ENCODE measurements at places on chromosomes 3 and 15.

DNA sequence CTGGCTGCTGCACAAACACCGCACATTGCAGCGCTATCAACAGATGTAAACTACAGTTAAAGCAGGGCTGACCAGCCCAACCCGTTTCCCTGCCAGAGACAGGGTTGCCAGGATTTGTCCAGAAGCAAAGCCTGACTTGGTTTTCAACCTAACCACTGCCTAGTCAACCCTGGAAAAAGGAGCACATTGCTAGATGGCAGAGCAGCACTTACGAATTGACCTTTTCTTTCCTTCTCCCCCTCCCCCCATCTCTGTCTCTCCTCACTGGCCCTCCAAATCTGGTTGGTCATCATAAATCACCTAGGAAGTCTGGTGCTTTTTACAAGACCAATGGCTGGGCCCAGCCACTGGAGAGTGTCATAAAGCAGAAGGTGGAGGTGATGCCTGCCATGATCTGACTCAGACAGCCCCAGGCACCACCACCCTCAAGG lies 51.3 kb downstream of the ABCC5 start:
- H3K4me3 ChIP-seq: no peak overlapping the region
- no peak for DNase-seq
- H3K27me3 ChIP-seq: no peaks in the 10 kb centered on the region
- H3K27ac ChIP-seq: no peak overlapping the region
- H3K36me3 ChIP-seq: peaks cover 4% of the 10 kb centered on the region
- H3K4me1 ChIP-seq: no peaks in the 10 kb centered on the region

DNA sequence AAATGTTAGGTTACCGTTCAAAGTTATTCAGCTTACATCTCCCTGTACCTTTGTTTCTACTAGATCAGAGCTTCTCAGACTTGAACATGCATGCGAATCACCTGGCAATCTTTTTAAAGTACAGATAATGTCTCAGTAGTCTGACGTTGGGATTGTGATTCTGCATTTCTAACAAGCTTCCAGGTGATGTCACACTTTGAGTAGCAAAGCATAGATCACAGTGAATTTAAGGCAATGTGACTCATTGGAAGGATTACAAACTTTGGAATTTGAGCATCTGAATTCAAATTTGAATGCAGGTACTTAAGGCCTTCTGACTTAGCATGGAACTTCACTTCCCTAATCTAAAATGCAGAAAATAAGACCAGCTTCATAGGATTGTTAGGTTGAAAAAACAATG lies 10.8 kb upstream of the ZMAT3 start:
- H3K4me3 ChIP-seq: no peak overlapping the region
- no peak overlapping the region for H3K27ac ChIP-seq
- DNase-seq: no peak
- peaks cover 8% of the 10 kb centered on the region for H3K4me1 ChIP-seq
- H3K27me3 ChIP-seq: no peaks in the 10 kb centered on the region

GRCh38 chr15:72353266-72353665 lies 22.5 kb downstream of the HEXA start:
- H3K27me3 ChIP-seq: no peaks in the 10 kb centered on the region
- H3K27ac ChIP-seq: no peak overlapping the region
- no peak for DNase-seq
- peaks cover 4% of the 10 kb centered on the region for H3K36me3 ChIP-seq
- H3K4me1 ChIP-seq: no peaks in the 10 kb centered on the region

DNA sequence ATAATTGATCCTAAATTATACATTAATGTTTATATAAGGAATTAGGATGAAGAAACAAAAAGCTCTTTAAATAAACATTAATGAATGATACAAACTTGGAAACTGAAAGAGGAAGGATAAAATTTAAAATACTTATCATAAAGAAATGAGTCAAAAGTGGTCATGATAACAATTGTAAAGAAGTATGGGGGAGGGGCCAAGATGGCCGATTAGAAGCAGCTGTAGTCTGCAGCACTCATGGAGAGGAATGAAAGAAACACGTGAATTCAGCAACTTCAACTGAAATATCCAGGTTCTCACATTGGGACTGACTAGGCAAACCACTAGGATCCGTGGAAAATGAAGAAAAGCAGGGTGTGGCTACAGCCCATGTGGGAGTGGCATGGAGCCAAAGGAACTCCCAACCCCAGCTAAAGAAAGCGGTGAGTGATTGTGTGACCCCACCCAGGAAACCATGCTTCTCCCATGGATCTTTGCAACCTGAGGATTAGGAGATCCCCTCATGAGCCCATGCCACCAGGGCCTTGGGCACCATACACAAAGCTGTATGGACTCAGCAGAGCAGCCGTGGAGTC lies 13.1 kb upstream of the CP start:
- peaks cover 13% of the 10 kb centered on the region for H3K27me3 ChIP-seq
- no peak overlapping the region for H3K4me3 ChIP-seq
- no peaks in the 10 kb centered on the region for H3K36me3 ChIP-seq

DNA sequence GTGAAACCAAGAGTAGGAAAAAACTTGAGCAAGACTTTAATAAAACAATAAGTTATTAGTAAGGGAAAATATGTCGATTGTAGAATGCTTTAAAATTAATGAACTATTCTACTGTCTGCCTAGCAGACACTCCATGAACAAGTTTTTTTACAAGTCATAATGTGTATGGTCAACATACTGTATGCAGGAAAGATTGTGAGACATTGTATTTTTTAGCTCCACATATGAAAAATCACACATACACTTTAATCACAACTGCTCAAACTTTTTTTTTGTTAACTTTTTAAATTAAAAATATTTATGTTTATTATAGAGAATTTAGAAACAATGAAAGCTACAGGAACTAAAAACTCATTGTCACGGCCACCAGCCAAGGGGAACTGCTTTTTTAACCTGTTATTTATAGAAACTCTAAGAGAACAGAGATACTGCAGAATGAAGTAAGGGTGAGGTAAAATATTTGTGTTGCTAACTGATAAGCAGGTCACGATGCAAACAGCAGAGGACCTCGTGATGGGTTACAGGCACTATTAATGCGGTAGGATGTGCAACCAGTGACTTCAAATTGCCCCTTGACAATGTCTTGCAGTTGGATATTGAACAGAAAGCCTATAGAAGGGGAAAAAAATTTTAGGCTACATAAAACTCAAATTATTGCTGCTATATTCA lies 53.0 kb downstream of the THSD4 start:
- H3K4me3 ChIP-seq: no peak overlapping the region
- H3K27me3 ChIP-seq: peaks cover 42% of the 10 kb centered on the region
- H3K36me3 ChIP-seq: no peaks in the 10 kb centered on the region
- DNase-seq: no peak

DNA sequence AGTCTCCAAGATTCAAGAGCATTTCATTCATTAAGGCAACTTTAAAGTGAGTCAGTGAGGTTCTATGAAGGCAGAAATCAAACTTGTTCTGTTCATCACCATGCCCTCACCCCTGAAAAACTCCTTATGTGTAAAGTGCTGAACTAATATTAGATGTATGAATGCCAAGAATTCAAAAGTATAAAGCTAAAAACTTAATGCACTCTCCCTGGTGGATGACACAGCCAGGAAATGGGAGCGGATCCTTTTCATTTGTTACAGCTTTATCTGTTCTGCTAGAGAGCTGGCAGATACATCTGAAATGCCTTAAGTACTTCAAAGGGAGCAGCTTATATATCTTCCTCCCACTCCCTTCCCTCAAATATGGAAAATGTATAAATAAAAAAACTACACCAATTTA lies 8.2 kb downstream of the TXNRD3 start:
- H3K4me3 ChIP-seq: no peak overlapping the region
- no peak overlapping the region for H3K27ac ChIP-seq
- DNase-seq: no peak
- H3K36me3 ChIP-seq: peaks cover 15% of the 10 kb centered on the region

DNA sequence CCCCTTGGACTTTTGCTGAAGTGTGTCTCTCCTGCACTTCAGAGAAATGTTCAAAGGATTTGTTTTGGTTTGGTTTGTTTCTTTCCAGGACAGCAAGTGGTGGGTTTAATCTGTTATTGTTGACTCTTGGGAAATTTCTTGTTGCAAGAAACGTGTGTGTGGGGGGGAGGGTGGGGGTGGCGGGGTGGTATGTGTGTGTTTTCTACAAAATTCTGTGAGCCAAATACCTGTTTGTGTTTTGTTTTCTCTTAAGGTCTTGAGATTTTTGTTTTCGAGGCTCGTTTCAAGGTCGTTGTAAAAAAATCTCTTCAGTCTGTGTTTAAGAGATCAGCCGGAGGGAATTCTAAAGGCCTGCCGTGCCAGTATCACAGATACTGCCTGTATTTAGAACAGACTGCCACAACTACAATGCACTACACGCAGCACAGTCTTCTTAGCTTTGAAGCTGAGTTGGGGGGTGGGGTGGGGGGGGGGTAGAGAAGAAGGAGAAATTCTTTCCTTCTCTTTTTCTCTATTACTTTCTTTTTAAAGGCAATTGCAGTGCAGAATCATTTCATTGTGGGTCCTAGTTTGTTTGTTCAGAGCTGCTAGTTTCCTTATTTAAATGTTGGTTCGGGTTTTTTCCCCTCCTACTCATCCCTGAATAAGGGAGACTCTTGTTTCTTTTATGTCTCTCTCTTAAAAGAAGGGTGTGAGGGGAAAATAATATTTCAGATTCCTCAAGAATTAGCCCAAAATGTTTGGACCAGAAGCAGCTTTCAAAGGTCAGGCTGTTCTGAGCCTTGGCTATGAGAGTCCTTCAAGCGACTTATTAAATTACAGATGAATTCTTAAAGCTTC lies 1.4 kb upstream of the BCL6 start:
- H3K36me3 ChIP-seq: peaks cover 5% of the 10 kb centered on the region
- H3K27ac ChIP-seq: peak overlapping the region; percentile 100
- H3K27me3 ChIP-seq: peaks cover 6% of the 10 kb centered on the region
- H3K4me3 ChIP-seq: peak overlapping the region; percentile 91

GRCh38 chr3:32596909-32597369 lies 26.3 kb upstream of the DYNC1LI1 start:
- no peaks in the 10 kb centered on the region for H3K36me3 ChIP-seq
- H3K4me1 ChIP-seq: no peaks in the 10 kb centered on the region
- H3K27me3 ChIP-seq: peaks cover 7% of the 10 kb centered on the region

DNA sequence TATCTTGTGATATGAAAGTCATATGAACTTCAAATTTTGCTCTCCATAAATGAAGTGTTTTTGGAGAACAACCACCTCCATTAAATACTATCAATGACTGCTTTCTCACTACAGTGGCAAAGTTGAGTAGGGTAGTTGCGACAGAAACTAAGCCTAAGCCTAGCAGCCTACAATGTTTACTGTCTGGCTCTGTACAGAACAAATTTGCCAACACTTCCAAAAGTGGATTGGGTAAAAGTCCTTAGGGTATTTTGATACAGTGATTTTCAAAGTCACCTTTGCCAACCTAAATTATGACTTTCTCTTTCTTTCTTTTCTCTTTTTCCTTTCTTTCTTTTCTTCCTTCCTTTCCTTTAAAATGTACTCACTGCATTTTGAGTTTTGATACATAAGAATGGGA lies 142.6 kb downstream of the PLCL2 start:
- no peaks in the 10 kb centered on the region for H3K27me3 ChIP-seq
- peaks cover 70% of the 10 kb centered on the region for H3K4me1 ChIP-seq
- no peak overlapping the region for H3K4me3 ChIP-seq
- no peak for DNase-seq
- no peak overlapping the region for H3K27ac ChIP-seq
- H3K36me3 ChIP-seq: peaks cover 22% of the 10 kb centered on the region

GRCh38 chr3:22729212-22729611 lies 473.9 kb upstream of the UBE2E2 start:
- no peaks in the 10 kb centered on the region for H3K4me1 ChIP-seq
- H3K27ac ChIP-seq: no peak overlapping the region
- no peak for DNase-seq
- H3K36me3 ChIP-seq: no peaks in the 10 kb centered on the region
- H3K4me3 ChIP-seq: no peak overlapping the region

- H3K27me3 ChIP-seq: no peaks in the 10 kb centered on the region
- no peak for DNase-seq
- peaks cover 3% of the 10 kb centered on the region for H3K4me1 ChIP-seq
- no peak overlapping the region for H3K4me3 ChIP-seq
- peaks cover 2% of the 10 kb centered on the region for H3K36me3 ChIP-seq
- H3K27ac ChIP-seq: no peak overlapping the region
Measured at GRCh38 chr3:45559560-45560118, 34.9 kb upstream of the LIMD1 start.

DNA sequence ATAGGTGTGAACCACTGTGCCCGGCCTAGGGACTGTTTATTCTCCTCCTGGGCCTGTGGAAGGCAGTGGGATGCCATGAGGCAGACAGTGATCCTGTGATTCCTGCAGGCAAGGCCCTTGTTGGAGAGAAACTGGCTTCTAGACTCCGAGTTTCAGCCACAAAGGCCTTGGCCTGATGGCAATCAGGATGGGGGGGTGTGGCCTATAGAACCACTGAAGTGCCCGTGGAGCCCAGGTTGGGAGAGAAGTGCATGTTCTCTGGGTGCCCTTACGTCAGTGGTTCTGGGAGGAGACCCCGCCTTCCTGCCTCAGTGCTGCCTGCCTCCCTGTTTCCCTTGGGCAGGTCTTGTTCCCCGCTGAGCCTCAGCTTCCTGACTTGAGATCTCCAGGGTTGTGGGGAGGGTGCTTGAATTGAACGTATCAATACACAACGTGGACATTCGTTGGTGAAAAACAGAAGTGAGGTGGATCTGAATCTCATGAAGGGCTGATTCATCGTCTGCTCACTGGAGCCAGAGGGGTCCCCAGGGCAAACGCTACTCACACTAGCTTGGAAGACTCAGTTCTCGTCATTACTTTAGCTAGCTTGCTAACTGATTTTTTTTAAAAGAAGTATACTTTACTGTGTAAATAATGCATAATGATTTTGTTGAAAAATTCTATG lies 31.8 kb downstream of the IRAK2 start:
- H3K36me3 ChIP-seq: peaks cover 3% of the 10 kb centered on the region
- H3K4me3 ChIP-seq: no peak overlapping the region
- H3K4me1 ChIP-seq: peaks cover 72% of the 10 kb centered on the region
- no peak for DNase-seq

DNA sequence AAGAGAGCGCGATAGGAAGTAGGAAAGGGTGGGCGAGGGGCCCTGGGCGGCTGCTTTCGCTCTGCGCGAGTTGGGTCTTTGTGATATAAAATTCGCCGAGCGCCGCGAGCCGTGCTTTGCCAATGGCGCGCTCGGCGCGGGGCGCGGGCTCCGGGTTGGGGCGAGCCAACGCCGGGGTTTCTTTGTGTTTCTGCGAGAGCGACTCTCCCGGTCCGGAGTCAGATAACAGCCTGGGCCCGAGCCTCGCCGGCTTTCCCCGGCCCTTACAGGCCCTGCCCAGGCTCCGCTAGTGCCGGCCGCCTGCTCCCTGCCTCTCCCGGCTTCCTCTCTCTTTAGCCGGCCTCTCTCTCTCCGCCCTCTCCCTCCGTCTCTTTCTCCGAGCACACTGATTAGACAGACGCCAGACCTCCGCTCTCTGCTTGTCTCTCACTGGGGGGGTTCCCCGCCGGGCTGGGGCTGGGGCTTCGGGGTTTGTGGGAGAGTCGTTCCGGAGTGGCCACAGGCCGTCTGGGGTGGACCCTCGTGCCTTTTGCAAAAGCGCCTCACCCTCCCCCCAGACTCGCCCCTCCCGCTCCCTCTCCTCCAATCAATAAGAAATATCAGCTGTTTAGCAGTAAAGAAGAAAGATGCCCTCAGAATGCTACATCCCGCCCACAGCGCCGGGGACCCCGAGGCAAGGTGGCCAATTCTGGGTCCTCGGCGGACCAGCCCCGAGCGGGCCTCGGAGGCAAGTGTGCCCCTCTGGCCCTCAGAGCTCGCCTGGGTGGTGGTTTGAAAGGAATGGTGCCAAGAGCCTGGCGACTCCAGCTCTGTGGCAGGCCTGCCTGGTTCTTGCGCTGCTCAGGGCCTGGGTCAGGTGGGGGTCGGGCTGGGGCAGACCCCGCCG lies 2.9 kb downstream of the NR2F2 start:
- H3K4me3 ChIP-seq: peak overlapping the region; percentile 57
- no peak for DNase-seq
- H3K4me1 ChIP-seq: peaks cover 6% of the 10 kb centered on the region
- peaks cover 91% of the 10 kb centered on the region for H3K27me3 ChIP-seq

Measured in activated naive CD8-positive, alpha-beta T cell treated with anti-CD3 and anti-CD28 coated beads for 36 hours (primary cell).